ENCODE measurements at places on chromosomes 3 and 15. TPM values are rescaled to one million over a fixed set of nuclear protein-coding genes. Genes with fewer than 3 reads are reported as not detected.

DNA sequence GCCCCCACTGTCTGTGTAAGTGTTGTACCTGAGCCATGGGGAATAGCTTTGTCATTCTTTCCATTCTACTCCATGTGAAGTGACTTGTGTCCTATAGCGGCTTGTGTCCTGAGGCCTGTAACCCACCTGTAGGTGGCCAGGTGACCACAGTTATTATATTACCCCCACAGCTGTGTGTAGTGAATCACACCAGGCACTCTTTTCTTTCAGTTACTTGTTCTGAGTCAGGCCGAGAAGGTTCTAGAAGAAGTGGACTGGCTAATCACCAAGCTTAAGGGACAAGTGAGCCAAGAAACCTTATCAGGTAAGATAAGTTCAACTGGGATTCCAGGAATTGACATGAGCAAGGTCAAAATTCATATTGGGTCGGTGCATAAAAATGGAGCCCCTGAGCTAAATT, 29.2 kb downstream of the POLG start:
- DNase-seq, result no peak

- no peak for DNase-seq
These were observed 4.1 kb upstream of the GCSAM start for GRCh38 chr3:112136959-112137693.

DNA sequence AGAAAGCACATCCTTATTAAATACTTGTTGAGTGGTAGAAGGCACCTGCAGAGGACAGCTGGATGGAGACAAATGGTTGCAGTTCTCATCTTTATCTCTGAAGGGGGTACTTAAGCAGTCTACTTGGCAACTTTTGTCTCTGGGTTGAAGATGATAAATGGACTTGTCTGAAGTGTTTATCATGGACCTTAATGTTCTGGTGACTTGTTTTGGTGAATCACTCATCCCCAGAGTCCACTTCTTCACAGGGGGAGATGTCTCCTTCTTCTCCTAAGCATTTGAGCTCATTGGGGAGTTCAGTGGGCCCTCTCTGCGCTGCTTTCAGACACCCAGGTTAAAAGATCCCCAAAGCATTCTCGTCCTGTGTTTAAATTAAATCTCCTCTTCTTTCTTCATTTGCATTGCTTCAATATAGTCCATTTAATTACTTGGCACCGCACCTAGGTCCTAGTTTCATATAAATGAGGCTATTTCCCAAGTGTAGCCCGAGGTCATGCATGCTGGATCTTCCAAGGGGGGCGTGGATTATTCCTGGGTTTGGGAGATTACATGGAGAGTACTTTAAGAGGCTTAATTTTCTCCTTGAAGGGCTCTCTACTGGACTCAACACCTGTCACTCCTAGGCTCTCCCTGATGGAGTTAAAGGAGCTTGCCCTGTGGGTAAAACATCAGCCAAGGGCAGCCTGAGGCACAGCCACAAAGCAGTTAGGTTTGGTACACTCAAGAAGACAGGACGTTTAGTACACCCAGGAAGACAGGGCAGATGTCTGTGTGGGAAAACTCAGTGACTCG, 239.3 kb upstream of the C2CD4B start:
- no peak for DNase-seq

GRCh38 chr15:34246276-34246976, 21.6 kb downstream of the EMC4 start:
- no peak for DNase-seq

GRCh38 chr3:37086918-37087317, 87.5 kb downstream of the LRRFIP2 start:
- DNase-seq, result no peak

GRCh38 chr3:45789235-45789812, 7.0 kb downstream of the SLC6A20 start:
- DNase-seq, result no peak

DNA sequence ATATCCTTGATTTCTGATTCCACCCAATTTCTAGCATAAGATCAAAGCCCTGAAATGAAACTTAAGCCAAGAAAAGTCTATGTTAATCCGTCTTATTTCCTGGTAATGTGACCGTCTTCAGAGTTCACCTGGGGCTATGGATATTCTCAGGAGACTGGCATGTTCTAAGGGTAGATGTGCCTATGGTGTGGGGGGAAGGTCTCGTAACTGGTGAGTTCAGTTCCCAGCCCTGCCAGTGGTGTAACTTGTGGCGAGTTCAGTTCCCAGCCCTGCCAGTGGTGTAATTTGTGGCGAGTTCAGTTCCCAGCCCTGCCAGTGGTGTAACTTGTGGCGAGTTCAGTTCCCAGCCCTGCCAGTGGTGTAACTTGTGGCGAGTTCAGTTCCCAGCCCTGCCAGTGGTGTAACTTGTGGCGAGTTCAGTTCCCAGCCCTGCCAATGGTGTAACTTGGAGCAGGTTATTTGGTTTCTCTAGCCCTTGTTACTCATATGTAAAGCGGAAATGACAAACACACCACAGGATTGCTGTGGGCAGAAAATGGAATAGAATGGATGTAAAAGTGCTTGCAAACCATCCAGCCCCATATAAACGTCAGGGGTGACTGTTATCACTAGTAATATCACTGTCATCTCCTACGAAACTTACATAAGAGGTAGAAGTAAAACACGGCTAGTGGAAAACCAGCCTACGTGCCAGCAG, 30.4 kb downstream of the SLC51A start:
- DNase-seq, result no peak

DNA sequence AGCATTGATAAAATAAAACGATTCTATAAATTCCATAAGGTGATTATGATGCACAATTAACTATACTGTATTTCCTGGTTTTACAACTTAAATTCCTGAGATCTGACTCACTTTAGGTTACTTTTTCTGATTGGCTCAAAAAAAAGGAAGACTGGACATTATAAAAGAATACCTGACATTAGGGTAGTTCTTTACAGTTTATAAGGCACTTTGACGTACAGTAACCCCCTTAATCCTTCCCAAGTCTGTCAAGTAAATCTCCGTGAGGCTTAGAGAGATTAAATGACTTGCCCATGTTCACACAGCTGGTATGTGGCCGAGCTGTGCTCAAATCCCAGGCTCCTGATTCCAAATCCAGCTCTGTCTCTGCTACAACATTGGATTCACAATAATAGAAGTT, 1.0 kb upstream of the SLTM start:
- DNase-seq, result no peak

DNA sequence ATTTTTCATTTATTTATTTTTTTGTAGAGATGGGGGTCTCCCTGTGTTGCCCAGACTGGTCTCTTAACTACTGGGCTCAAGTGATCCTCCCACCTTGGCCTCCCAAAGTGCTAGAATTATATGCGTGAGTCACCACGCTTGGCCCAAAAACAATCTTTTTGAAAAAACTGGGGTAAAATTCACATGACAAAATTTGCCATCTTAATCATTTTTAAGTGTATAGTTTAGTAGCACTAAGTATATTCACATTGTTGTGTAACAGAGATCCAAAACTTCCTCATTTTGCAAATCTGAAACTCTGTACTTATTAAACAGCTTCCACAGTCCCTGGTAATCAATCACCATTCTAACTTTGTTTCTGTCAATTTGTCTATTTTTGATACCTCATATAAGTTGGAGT, 5.2 kb downstream of the SNX1 start:
- DNase-seq, result no peak

DNA sequence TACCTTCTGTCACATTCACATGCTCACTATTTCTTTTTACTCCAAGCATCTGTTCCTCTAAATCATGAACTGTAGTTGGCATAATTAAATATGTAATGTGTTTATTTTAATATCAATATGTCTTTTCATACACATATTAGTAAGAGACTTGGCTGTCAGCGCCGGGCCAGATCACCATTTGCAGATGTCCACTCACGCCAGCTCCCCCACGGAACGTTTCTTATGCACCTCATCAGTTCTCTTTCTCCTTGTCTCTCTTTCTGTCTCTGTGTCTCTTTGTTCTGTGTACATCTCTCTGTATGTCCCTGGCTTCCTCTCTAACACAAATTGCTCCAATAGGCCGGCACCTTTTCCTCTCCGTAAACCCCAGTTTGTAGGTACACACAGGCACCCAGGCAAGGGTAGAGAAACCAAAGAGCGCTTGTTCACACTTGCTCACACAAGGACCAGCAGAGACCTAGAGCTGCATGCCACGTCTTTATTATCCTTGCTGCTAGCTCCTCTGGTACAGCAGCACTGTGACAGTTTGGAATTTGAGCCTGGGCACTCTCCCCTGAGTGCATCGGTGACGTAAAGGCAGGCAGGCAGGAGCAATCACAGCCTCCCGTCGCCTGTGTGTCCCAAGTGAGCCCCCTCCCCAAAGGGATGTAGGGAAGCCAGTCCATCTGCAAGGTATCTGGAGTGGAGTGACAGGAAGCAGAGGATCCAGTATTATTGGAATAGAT, 40.4 kb downstream of the CACNA1D start:
- no peak for DNase-seq

DNA sequence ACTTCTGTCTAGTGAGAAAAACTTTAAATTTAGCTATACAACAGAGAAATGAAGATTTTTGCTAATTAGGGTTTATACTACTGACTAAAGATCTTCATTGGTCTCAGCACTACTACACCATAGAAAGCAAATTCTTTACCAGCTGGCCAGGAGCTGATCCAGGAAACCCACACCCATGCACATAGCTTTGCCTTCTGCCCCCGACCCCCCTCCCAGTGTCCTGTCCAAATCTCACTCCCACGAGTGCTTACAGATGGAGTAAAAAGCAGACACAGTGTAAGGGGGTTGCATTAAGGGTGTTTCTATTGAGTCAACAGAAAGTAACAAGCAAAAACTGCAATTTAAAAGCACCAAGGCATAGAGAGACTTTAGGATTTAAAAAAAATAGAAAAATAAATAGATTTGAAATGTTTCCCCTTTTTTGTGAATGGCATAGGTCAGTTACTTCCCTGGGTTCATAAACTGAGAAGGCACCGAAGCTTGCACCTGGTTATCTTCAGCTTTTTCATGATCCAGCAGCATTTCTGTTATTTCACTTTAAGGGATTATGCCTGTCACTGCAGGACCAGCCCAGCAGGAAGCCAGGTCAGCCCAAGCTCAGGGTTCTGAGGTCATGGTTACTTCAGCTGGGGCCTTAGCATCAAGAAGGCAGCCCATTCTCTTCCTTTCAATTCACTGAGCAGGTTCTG, 124.3 kb downstream of the CTNNB1 start:
- no peak for DNase-seq

DNA sequence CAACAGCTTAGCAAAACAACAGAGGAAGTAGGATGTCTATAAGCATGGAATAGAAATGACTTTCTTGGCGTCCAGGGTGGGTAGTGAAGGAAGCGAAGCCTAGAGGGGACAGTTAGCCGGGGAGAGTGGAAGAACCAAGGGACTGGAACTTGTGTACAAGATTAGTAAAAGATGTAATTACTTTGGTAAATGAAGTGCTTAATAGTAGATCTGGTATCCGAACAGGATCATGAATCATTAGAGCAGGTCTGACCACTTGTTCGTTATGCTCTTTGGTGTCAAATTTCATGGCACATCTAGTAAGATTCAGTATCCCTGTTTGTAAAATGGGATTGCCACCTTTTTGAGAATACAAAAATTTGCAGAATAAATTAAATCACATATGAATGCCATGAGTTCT, 112.5 kb upstream of the MLF1 start:
- DNase-seq, result no peak

DNA sequence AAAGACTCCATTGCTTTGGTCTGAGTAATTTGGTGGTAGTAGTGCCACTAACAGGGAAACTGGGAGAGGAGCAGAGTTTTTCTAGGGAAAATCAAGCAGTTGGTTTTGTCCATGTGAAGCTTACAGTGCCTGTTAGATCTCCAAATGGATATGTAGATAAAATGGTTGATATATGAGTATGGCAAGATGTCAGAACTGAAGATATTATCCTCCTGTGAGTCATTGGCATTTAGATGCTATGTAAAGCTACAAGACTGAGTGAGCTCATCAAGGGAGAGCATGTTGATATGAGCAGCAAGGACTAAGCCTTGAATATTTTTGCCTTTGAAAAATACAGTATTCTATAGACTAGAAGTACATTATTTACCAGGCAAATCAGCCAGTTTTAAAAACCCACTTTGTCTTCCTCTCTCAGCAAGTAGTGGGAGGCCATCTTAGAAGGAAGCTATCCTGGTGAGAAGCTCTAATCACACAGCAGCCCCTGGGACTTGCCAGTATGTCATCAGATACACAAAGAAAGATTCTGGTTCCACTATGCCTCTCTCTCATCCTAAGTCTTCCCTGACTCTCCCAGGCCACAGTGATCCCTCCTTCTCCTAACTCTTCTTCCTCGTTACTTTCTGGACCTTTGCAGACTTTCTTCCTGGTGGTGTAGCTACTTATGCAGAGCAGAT, 77.4 kb upstream of the ANKRD28 start:
- DNase-seq, result no peak

- no peak for DNase-seq
These were observed 16.7 kb upstream of the SOX2 start for GRCh38 chr3:181694805-181695660.

DNA sequence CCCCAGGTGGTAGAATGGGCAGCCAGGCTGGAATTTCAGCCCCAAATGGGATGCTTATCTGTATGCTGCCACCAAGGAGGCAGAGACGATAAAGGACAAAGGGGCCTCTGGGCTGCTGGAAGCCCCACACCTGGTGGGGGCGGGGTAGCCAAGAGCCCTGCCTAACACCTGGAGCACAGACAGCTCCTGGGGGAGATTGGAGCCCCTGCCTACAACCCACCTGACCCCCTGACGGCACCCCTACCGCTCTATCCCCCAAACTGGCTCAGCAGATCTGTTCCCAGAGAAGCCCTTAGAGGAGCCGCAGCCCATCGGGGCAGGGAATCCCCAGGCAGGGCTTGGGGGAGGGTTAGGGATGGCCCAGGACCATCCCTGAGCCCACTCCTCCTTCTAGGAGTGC, 15.8 kb upstream of the SEMA3F start:
- DNase-seq, result no peak

GRCh38 chr3:37986479-37987314, 3.9 kb upstream of the VILL start:
- peak; percentile 77 for DNase-seq

DNA sequence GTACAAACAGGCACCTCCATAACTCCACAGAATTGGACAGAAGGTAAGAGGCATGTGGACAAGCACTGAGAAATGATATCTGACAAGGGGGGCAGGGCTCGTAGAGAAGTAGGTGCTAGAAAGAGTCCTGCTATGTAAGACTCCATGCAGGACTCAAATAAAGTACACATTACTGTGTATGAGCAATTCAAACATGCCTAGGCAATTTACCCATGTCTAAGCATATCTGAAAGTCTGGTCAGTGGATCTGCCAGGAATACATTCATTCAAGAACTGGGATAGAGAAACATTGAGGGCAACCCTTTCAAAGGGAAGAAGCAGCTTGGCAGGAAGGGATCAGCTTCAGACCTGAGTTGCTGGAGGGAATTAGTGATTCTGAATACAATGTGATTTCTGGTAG, 174.1 kb upstream of the MCTP2 start:
- no peak for DNase-seq

- no peak for DNase-seq
These were observed 201.8 kb downstream of the CNTN6 start for GRCh38 chr3:1294586-1294985.

- DNase-seq, result no peak
These were observed 55.3 kb downstream of the CCK start for GRCh38 chr3:42210726-42211125.

Gene RETNLB
- not detected for polyA plus RNA-seq

Gene TEX9
- 20.4 TPM for polyA plus RNA-seq

Gene CPLX3
- not detected for polyA plus RNA-seq

Gene ADGRG7
- polyA plus RNA-seq, result not detected

Gene HMG20A
- 86.6 TPM for polyA plus RNA-seq

Gene AGBL1
- polyA plus RNA-seq, result 0.05 TPM

Gene SMCO1
- polyA plus RNA-seq, result 0.06 TPM

Gene PROK2
- polyA plus RNA-seq, result not detected

Gene MEX3B
- 12.3 TPM for polyA plus RNA-seq

Gene LMAN1L
- polyA plus RNA-seq, result not detected

Gene BUB1B
- 19.0 TPM for polyA plus RNA-seq

Gene PIF1
- 14.6 TPM for polyA plus RNA-seq

Measured in right lung (tissue), 10 donors.